ENCODE measurements at places on chromosomes 7 and 10.
A peak's percentile ranks its signal among the peaks of the same experiment; 100 is the strongest.

GRCh38 chr7:131307627-131308026, 20.0 kb upstream of the MKLN1 start:
- no peak for DNase-seq

GRCh38 chr10:61897671-61898434, 3.6 kb upstream of the ARID5B start:
- DNase-seq, result no peak

DNA sequence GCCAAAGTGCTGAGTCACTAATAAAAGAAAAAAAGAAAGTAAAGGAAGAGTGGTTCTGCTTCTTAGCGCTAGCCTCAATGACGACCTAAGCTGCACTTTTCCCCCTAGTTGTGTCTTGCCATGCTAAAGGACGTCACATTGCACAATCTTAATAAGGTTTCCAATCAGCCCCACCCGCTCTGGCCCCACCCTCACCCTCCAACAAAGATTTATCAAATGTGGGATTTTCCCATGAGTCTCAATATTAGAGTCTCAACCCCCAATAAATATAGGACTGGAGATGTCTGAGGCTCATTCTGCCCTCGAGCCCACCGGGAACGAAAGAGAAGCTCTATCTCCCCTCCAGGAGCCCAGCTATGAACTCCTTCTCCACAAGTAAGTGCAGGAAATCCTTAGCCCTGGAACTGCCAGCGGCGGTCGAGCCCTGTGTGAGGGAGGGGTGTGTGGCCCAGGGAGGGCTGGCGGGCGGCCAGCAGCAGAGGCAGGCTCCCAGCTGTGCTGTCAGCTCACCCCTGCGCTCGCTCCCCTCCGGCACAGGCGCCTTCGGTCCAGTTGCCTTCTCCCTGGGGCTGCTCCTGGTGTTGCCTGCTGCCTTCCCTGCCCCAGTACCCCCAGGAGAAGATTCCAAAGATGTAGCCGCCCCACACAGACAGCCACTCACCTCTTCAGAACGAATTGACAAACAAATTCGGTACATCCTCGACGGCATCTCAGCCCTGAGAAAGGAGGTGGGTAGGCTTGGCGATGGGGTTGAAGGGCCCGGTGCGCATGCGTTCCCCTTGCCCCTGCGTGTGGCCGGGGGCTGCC, at the start of gene IL6:
Gene IL6, plus strand, starts transcription at position 294 of the 807 bp plus-strand sequence. Its CDS starts 63 bp downstream, at position 357.
- peak; percentile 85 for DNase-seq

DNA sequence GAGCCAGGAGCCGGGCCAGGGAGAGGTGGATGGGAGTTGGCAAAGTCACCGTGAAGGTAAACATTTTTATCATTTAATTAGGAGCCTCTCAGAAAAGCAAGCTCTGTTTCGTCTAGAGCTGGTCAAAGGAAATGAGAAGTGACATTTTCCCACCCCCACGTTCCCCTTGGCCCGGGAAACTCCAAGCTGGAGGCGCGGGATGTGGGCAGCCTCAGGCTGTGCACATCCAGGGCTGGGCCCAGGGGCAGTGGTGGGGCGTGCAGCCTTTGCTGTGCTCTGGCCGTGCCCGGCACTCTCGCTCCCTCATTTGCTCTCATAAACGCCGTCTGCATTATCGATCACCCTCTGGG, 135.6 kb upstream of the RET start:
- no peak for DNase-seq

- DNase-seq, result no peak
Measured at GRCh38 chr10:22002591-22003176, 846 bp downstream of the DNAJC1 start.

GRCh38 chr10:43077421-43078171, 727 bp downstream of the RET start:
- DNase-seq, result no peak

GRCh38 chr10:121221072-121221471, 369.9 kb downstream of the WDR11 start:
- DNase-seq, result no peak

- no peak for DNase-seq
Measured at GRCh38 chr10:49643241-49644034, 29.6 kb downstream of the CHAT start.

DNA sequence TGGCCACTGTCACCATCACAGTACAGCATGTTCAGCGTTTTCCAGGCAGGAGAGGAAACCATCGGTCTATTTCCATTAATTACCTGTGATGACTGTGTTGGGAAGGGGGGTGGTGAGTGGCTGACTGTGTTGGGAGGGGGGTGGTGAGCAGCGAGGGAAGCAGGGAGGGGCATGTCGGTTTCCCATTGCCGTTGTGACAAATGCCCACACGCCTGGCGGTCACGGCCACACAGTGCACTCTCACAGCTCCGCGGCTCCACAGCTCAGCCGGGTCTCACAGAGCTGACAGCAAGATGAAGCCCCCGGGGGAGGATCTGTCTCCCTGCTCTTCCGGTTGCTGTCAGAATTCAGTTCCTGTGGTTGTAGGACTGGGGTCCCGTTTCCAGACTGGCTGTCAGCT, 39.0 kb downstream of the AP5Z1 start:
- no peak for DNase-seq

DNA sequence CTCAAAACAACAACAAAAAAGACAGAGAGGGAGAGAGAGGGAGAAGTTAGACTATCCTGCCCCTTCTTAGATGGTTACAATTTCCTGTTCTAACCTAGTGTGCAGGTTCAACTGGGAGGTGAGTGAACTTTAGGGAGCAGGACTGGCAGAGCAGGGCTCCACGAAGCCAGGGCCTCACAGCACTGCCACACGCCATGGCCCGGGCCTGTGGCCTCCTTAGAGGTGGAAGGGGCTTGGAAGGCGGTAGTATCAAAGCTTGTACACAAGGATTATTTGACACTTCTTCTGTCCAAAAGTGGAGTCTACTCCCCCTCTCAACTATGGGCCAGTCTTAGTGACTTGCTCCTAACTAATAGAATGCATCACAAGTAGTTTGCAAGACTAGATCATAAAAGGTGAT, 62.9 kb upstream of the TMEM72 start:
- DNase-seq, result no peak

- DNase-seq, result peak; percentile 33
Measured at GRCh38 chr7:140062528-140063299, at the start of gene PARP12. PARP12 (minus strand) TSS chr7:140062951; CDS start chr7:140062847, 104 bp downstream.

GRCh38 chr10:97573021-97573420, 442 bp downstream of the ANKRD2 start:
- no peak for DNase-seq

DNA sequence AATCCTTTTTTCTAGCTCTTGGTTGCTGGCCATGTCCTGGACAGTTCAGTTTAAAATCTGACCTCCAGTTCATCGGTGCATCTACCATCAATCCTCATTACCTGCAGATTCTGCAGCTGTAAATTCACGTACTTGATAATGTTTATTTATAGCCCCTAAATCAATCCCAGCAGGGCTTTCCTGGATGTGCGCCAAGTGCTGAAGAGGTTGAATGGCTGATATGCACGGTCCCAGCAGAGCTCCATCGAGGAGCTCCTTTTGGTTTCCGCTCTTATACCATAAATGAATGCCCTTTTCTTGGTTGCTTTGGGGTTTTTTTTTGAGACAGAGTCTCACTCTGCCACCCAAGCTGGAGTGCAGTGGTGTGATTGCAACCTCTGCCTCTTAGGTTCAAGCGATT, 91.2 kb upstream of the CCZ1B start:
- DNase-seq, result no peak

DNA sequence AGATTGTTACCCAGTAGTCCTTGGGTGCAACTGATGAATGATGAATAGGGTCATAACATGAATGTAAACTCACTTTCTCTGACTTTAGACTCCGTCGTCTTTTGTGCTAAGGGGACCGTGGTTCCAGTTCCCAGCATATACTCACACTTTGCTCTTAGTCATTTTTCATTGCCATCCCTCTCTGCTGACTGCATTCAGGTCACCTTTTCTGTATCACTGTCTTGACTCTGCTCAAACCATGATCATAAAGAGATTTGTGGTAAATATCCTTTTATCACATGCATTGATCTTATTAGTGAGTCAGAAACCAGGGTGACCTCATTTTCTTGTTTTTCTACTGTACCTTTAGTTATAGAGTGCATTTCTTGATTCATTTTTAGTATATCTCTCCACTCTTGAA, 141.1 kb upstream of the AGR3 start:
- no peak for DNase-seq

DNA sequence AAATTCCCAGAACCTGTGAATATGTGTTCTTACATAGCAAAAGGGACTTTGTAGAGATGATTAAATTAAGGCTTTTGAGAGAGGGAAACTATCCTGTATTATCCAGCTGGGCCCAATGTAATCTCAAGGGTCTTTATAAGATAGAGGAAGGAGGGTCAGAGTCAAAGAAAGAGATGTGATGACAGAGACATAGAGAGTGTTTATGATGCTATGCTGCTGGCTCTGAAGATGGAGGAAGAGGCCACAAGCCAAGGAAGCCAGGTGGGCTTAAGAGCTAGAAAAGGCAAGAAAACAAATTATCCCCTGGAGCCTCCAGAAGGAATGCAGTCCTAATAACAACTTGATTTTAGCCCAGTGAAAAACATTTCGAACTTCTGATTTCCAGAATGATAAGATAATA, 15.3 kb upstream of the SKAP2 start:
- no peak for DNase-seq

GRCh38 chr10:89482256-89482655, 53.1 kb downstream of the SLC16A12 start:
- no peak for DNase-seq

DNA sequence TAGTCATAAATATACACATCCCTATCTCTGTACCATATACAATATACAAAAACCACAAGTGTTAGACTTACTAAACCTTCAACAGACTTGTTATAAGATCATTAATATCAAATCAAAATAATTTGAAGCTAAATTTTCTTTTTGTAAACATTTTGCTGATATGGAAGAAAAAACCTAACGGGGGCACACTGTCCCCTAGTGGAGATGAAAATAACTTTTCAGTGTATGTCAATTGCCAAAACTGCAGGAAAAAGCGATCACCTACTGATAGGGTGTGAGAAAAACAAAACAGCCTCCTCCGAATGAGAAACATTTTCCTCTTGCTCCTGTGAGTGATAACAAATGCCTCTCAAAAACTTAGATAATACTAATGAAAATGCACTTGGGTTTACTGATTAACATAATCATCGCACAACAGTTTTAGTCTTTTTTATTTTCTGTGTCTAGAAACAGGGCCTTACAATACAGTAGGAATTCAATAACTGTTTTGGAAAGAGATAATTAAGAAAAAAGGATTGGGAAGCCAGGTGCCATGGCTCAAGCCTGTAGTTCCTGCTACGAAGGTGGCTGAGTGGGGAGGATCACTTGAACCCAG, 322.7 kb downstream of the CRPPA start:
- no peak for DNase-seq

DNA sequence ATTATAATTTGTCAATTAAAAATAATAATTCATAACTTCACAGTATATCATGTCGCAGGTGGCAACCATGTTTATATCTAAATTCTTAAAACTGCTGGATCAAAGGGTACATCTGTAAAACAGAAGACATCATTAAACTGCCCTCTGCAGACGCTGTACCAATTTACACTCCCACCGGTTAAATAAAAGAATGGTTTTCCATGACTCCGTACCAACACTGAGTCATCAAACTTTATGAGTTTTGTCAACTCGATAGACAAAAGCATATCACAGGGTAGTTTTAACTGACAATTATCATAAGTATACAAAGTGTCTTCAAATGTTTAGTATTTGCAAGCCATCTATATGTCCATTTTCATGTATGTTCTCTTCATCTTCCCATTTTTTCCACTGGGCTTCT, 5.7 kb upstream of the GSTK1 start:
- no peak for DNase-seq

DNA sequence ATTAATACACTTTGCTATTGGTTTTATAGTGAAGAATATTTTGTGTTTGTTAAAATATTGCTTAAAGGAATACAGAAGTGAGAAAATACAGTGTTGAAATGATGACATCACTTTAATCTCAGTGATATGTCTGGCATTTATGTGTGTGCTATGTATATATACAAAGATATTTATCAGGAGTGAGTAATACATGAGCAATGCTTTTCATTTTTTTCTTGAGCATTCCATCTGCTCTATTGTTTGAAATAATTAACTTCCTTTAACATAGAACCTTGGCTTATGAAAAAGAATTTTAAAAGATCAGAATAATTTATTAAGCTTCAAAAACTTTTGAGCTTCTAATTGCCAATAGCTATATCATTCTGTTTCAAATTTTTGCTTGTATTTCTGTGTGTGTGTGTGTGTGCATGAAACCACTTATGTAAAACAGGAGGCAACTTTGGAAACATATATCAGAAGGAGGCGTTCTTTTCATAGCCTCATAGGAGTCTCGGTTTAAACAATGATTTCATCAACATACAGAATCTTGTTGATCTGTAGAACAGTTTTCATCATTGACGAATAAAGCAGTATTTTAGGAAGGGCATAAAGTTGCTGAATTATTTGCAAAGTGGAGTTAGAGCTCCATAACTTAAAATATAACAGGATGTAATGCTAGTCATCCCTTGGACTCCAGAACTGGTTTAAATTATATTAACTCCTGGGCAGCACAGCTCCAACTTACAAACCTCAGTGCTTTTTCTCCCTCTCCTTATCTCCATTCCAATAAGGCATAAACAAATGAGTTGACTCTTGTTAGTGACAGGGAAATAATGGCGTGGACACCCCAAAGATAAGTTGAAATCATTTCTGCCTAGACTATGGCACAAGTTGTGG, 228.4 kb upstream of the DGKB start:
- DNase-seq, result peak; percentile 72

- no peak for DNase-seq
Measured at GRCh38 chr10:74813381-74814259, 12.8 kb upstream of the KAT6B start.

DNA sequence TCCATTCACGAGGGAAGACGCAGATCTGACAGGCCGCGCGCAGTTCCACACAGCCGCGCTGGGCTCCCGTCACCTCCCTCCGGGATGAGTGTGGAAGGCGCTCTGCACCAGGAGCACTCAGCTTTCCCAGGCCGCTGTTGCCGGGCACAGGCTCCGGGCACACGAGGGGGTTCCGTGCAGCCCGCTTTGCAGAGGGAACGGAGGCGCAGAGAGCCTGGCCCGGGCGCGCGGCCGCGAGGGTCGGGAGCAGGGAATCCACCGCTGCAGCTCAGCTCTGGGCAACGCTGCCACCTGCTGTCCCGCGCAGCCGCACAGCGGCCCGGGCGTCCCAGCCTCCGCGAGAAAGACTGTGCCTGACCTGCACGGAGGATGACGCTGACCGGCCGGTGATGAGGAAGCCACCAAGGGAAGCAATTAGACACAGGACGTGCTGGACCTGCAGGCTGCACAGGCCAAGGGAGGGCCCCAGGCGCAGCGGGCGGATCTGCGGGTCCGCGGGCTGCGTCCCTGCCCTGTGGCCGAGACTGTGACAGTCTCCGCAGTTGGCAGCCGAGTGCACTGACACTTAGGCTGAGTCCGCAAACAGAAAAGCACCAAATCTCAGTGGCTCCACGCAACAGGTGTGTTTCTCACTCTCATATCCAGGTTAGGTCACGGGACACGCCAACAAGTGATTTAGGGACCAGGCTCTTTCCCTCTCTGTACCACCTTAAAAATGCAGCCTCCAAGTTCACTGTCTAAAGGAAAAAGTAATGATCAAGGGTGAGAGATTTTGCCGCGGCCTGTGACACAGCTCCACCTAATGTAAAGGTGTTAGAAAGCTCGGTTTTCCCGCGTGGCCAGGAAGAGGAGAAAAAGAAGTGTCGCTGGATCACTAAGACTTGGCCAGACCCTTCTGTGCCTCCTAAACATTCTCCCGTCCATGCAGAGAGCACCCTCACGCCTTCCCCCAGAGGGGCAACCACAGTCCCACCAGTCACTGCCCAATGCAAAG, 94.5 kb downstream of the SEC61G start:
- peak; percentile 14 for DNase-seq

GRCh38 chr7:33632840-33633525, 272.4 kb upstream of the BMPER start:
- no peak for DNase-seq
